ENCODE measurements at places on chromosomes 5 and 9.

GRCh38 chr5:172168311-172168710, 19.7 kb downstream of the STK10 start:
- DNase-seq, result no peak

DNA sequence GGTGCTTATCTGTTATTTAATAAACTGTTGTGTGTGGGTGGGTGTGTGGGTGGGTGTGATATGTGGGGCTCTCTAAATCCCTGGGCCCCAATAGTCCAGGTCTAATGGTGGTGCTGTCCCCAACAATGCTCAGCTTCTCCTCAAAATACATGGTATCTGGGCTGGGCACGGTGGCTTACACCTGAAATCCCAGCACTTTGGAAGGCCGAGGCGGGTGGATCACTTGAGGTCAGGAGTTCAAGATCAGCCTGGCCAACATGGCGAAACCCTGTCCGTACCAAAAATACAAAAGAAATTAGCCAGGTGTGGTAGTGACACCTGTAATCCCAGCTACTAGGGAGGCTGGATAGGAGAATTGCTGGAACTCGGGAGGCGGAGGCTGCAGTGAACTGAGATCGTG, 4.5 kb upstream of the ORM1 start:
- DNase-seq, result no peak

DNA sequence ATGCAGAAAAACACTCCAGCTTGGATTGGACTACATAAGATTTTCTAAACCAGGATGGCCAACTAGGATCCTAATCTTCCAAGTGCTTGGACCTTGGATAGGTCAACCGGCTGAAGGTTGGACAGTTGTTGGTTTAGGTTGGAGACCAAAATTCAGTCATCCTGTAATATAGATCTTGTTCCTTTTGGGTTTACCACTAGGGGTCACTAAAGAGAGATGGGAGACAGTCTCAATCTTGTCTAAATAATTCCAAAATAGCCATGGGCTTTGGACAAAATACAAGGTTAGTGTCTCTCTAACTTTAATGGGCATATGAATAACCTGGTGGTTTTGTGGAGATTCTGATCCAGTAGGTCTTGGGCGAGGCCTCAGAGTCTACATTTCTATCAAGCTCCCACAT, 148.7 kb upstream of the ERCC6L2 start:
- DNase-seq, result no peak

DNA sequence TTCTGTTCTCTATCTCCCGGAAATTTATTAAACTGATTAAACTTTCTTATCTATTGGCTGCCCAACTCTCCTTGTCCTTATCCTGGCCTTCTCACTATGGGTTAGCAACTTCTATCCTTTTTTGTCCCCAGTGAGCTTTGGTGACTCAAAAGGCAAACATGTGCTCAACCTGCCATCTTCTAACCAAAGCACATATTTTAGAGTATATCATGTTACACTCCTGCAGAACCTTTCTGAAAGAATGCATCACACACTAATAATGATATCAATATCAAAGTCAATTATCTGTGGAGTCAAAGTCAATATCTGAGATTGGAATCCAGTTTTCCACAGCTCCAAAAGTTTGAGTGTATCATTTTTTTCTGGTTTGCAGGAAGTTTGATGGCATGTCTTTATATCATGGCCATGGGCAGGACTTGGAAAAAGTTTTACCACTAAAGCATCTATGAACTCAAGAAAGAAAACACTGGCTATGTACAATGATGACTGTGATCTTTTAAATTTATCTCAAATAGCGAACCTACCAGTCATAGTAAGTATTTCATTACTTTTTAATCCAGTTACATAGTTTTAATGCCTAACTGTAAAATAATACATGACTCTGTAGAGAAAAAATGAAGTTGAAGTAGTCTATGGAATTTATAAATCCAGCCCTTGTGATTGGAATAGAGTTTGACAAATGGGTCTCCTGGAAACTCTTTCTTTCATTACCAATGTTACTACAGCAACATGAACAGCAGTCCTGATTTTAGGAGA, 166.8 kb downstream of the DROSHA start:
- DNase-seq, result no peak

DNA sequence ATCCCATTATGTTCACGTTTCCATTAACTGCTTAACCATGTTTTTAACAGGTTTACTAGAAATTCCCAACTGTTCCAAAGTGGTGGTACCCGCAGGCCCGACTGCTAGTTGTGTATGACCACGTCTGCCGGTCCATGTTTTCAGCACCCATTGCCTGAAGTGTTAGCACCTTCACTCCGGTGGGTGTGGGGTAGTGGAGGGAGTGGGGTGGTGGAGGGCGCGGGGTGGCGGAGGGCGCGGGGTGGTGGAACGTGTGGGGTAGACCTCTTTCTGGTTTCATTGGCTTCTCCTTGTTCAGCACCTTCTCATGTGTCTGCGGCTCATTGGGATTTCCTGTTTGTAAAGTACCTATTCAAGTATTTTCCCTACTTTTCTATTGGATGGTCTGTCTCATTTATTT, 37.7 kb downstream of the TPPP start:
- no peak for DNase-seq

GRCh38 chr5:174589011-174589410, 135.4 kb upstream of the MSX2 start:
- no peak for DNase-seq

DNA sequence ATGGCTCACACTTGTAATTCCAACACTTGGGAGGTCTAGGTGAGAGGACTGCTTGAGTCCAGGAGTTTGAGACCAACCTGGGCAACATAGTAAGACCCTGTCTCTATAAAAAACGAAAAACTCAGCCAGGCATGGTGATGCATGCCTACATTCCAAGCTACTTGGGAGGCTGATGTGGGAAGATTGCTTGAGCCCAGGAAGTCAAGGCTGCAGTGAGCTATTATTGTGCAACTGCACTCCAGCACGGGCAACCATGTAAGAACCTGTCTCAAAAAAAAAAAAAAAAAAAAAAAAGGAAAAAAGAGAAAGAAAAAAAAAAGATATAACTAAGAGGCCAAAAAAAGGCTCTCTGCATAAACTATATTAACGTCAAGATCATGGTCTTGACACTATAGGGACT, 27.3 kb downstream of the GIN1 start:
- DNase-seq, result no peak

DNA sequence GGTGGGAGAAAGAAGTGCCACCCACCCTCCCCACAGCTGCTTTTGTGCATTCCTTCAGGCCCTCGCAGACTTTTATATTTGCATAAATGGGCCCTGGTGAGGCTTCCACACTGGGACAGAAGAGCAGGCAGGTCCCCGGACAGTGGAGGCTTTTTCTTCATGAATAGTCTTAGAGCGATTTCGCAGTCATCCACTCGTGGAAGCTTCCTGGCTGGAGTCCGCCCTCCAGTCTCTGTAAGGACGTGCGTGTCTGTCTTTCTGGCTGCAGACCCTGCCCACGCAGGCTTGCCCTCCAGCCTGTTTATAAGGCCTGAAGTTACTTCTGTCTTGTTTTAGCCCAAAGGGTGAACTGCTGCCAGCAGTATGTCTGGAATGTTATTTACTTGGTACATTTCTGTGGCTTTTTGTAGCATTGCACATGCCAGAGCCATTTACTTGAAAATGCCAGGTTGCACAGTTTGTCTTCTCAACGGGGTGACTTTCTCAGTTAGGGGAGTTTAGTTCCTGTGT, 195.7 kb downstream of the AOPEP start:
- DNase-seq, result no peak

- no peak for DNase-seq
These were observed 27.1 kb downstream of the RASGRF2 start for GRCh38 chr5:80987078-80987766.

DNA sequence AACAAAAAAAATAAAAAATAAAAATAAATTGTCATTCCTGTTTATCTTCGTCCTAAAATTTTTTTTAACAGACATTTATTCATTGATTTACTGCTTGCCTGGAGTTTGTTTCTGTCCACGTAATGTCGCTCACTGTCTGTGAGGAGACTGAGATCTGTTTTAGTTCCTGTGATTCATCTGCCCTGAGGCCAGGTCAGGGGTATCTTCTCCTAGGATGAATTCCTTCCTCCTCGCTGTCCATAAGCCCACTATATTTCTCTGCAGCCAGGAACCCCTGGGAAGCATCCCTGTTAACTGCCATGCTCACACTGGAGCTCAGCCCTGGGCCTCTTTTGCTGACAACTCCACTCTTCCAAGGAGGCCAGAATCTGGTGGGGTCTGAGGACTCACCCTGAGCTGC, 682.0 kb downstream of the MTRR start:
- no peak for DNase-seq

DNA sequence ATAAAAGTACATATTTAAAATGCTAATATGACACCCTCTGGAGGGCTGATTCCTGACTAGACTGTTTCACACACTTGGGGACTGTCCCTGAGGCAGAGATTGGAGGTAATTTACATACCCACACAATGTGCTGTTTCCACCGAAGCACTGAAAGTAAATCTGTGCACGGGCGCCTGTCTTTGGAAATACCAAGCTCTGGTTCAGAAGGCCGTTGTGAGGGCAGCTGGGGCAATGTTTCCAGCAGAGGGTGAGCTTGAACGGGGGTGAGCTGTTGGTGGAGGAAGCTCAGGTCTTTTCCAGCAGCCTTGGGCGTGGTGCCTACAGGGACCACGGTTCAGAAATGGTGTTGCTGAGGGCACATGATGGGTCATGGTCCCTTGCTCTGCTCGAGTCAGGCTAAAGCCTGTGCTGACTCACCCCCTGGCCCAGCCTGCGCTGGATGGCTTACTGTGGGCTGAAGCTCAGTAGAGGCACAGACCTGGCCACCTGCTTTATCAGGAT, 25.8 kb upstream of the HMCN2 start:
- no peak for DNase-seq

GRCh38 chr9:4657426-4658159, 4.5 kb upstream of the PLPP6 start:
- no peak for DNase-seq

GRCh38 chr9:70046274-70047070, 2.8 kb downstream of the MAMDC2 start:
- no peak for DNase-seq
